CD4-positive, alpha-beta T cell treated with Interleukin-1 beta for 1 hour (primary cell): ENCODE measurements at places on chromosomes 13 and 19.

GRCh38 chr19:45295873-45296272 lies 26.8 kb downstream of the CKM start:
- DNase-seq = no peak

GRCh38 chr13:30797847-30798535 lies 62.6 kb downstream of the ALOX5AP start:
- no peak for DNase-seq

- DNase-seq = peak; percentile 14
Measured at GRCh38 chr13:112443995-112444311, 67.8 kb downstream of the SPACA7 start.

GRCh38 chr19:48739404-48740163 lies 826 bp downstream of the RASIP1 start:
- no peak for DNase-seq

- peak; percentile 5 for DNase-seq
Measured at GRCh38 chr13:24152292-24153214, 8.0 kb upstream of the SPATA13 start.

DNA sequence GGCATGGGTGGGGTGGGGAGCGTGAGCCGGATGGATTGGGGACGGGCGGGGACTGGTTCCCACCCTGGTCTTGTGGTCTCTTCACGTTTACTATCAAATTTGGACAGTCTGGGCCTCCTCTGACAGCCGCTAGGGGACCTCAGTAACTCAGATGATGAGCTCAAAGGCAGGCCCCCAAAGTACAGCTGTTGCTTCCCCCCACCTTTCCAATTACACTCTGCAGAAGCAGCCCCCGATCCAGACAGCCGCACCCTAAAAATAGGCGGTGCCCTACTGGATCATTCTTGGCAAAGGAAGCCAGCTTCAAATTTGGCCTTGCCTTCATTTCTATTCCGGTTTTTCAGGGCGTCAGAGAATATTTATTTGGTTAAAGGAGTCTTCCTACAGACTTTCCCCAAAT lies 1.9 kb upstream of the FOXO1 start:
- DNase-seq = peak; percentile 59

DNA sequence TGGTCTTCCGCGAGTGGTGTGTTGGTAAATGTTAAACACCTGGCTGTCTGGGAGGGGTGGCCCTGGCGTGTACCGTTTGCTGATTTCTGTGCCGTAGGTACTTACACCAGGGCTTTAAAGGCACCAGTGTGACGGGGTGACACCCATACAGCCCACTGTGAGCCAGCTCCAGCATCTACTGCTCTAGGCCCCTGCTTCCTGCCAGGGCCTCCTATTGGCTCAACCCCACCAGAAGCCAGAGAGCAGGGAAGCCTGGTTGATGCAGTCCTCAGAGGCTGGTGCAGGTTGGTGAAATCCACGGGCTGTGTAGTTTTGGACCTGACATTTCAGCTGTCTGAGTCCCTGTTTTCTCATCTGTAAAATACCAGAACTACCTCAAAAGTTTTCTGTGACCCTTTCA lies 30.4 kb downstream of the ARHGEF7 start:
- no peak for DNase-seq

GRCh38 chr19:12834976-12835757 lies 788 bp upstream of the RTBDN start:
- peak; percentile 22 for DNase-seq

GRCh38 chr19:38644719-38645118 lies 2.7 kb upstream of the ACTN4 start:
- DNase-seq = no peak

- DNase-seq = no peak
Measured at GRCh38 chr19:35077411-35078223, 36.1 kb downstream of the HPN start.

DNA sequence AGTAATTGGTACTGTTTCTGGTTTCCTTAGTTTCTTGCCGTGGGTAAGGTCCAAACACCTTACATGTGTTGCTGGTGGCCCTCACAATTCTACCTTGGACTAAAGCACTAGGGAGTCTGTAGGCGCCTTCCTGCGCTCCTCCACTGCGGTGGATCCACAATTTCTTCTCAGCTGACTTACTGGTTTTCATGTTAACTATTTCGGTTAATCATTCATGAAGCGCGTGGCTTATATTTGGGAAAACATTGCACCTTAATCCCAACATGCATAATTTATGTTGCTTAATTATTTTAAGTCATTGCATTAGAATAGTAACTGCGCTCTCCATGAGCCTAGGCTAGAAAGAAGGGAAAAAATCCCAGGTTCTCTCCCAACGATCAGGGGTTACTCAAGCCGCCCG lies 37.7 kb downstream of the ARHGEF7 start:
- no peak for DNase-seq

DNA sequence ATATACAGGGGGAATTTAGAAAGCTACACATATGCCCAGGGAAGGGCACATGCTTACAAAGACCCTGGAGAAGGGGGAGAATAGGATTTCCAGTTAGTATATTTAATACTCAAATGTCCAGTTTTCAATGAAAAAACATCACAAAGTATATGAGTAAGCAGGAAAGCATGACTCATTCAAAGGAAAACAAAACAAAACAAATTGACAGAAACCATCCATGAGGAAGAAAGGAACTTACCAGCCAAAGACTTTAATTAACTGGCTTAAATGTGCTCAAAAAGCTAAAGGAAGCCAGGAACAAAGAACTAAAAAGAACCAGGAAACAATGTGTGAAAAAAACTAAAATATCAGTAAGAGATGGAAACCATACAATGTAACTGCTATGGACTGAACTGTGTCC lies 716.2 kb upstream of the ARGLU1 start:
- DNase-seq = no peak

DNA sequence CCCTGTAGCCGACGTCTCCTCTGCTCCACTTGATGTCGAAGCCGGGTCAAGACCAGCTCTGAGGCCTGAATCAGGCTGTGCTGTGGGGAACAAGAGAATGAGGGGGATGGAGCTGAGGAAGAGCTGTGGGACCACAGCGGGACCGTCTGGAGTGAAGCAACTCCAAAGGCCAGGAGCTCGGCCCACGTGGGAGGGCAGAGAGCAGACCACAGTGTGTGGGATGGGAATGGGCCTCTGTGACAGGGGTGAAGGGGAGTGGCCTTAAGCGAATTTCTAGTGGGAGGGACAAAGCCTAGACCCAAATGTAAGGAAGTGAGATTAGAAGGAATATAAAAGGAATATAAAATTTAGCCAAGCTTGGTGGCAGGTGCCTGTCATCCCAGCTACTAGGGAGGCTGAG lies 3.8 kb upstream of the SLC8A2 start:
- DNase-seq = no peak

GRCh38 chr19:12859546-12859945 lies 21.2 kb downstream of the MAST1 start:
- DNase-seq = no peak

DNA sequence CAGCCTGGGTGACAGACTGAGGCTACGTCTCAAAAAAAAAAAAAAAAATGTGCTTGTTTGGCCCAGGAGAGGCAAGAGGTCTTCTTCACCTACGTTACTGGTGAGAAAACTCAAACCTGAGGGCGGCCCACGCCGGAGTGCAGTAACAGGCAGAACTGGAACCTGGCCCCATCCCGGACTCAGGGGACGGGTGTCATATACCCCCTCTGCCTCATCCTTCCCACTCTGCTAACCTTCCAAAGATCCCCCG lies 414 bp upstream of the ADAT3 start:
- no peak for DNase-seq

- DNase-seq = peak; percentile 20
Measured at GRCh38 chr19:7888145-7888825, at the start of gene LRRC8E. Gene LRRC8E, plus strand, starts transcription at chr19:7888510. Its CDS starts 7,094 bp downstream, at chr19:7895604.

- no peak for DNase-seq
Measured at GRCh38 chr13:37878921-37879320, 9.3 kb upstream of the TRPC4 start.

DNA sequence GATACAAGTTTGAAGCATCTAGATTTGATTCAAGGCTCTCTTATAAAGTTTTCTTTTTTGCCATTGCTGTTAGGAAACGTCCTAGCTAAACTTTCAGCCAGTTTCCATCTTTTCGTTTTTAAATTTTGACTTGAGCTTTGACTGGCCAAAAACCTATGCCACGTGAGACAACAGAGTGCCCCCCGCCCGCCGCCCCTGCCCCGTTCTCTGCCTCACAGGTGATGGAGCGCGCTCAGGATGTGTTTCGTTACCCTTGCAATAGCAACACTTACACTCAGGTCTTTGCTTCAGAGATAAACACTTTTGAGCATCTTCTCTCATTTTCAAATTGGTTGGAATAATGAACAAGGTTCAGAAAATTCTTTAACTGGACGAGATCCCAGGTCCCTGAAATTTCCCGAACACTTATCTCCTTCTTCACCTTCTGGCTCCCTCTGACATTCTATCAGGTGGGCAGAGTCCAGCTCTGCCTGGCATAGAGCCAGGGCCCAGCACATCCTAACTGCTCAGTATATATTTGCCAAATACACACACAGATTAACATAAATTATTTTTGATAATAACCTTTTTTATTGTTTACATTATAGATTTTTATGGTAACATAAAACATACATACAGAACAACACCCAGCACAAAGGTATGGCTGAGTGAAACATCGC lies 301.1 kb downstream of the IRS2 start:
- DNase-seq = no peak

GRCh38 chr13:97849305-97849704 lies 104.2 kb upstream of the IPO5 start:
- DNase-seq = no peak
